ENCODE measurements at places on chromosomes 5 and 9. TPM values are rescaled to one million over a fixed set of nuclear protein-coding genes. Genes with fewer than 3 reads are reported as not detected.

SEMA6A gene
- total RNA-seq: 5.0 TPM

PTGS1 gene
- total RNA-seq: 0.74 TPM

TLX3 gene
- not detected for total RNA-seq

OTULINL gene
- total RNA-seq: 1.2 TPM

PLK2 gene
- 67.3 TPM for total RNA-seq

ANKRD18A gene
- total RNA-seq: 0.62 TPM
